ENCODE measurements at places on chromosomes 3 and 15. TPM values are rescaled to one million over a fixed set of nuclear protein-coding genes. Genes with fewer than 3 reads are reported as not detected.

Gene RPLP1
- total RNA-seq, result 176 TPM

Gene STRC
- not detected for total RNA-seq

Gene KLHL6
- not detected for total RNA-seq

Gene PLA2G4B
- total RNA-seq, result 2.7 TPM

Gene DGKG
- 0.97 TPM for total RNA-seq

Gene SOX2
- total RNA-seq, result 25.6 TPM

Gene ATP13A4
- total RNA-seq, result not detected

Gene CLN6
- 12.4 TPM for total RNA-seq

Gene SRPRB
- 63.1 TPM for total RNA-seq

Data from SJSA1 (cell line).